ENCODE measurements at places on chromosomes 6 and 20.

- DNase-seq: no peak
Observed at GRCh38 chr6:94300424-94301144, 881.2 kb upstream of the EPHA7 start.

- no peak for DNase-seq
Observed at GRCh38 chr6:88248709-88249321, 82.7 kb upstream of the CNR1 start.

GRCh38 chr6:119137194-119138072 lies 59.0 kb upstream of the FAM184A start:
- DNase-seq: no peak

DNA sequence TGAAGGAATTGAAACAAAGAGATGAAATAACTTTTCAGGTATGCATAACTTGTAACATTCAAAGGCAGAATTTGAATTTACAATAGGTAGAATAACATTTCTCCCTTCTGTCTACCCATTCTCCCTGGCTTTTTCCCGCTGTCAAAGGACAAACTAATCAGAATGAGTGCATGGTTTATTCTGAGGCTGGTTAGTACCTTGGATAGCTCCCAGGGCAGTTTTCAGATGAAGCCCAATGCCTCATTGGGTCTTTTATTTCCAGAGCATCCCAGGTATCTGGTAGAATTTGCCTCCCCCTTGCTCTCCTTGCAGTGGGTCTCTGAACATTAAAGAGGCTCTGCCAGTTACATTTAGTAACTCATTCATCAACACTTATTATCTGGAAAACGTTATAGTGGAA lies 665.5 kb downstream of the BCKDHB start:
- DNase-seq: no peak

GRCh38 chr6:12297363-12298016 lies 7.3 kb downstream of the EDN1 start:
- no peak for DNase-seq

DNA sequence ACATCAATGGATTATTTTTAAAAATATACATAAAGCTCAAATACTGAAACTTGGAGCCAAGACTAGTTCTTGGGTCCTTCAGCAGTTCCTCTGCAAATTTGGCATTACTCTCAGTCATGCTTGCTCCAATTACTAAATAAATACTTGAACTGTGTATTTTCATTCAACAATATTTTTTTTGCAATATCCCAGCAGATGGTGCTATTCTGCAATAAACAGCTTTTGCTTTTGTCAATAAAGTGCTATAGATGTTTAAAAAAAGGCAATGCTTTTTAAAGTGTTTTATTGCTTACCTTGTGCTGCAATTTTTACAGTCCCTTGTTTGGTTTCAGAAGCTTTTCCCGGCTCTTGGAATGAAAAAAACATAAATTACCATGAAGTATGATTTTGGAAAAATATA lies 243.4 kb downstream of the TRDN start:
- DNase-seq: no peak

- DNase-seq: no peak
Observed at GRCh38 chr6:107144014-107144413, 28.7 kb upstream of the BEND3 start.

DNA sequence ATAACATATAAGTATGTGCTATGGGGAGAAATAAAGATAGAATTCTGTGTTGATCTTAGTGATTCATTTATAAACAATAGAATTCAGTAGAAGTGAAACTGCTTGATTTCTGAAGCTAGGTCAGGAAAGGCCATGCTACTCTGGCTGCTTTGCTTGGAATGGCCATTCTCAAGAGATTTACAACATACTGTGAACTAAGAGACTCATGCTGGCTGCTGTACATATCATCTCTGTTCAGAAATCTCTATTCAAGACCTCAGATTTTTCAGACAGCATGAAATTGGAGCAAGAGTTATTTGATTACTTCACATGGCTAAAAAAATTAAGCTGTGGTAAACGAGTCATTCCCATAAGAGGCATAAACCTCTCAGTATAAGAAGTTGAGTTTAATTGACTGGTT lies 662.6 kb downstream of the BCKDHB start:
- DNase-seq: no peak

DNA sequence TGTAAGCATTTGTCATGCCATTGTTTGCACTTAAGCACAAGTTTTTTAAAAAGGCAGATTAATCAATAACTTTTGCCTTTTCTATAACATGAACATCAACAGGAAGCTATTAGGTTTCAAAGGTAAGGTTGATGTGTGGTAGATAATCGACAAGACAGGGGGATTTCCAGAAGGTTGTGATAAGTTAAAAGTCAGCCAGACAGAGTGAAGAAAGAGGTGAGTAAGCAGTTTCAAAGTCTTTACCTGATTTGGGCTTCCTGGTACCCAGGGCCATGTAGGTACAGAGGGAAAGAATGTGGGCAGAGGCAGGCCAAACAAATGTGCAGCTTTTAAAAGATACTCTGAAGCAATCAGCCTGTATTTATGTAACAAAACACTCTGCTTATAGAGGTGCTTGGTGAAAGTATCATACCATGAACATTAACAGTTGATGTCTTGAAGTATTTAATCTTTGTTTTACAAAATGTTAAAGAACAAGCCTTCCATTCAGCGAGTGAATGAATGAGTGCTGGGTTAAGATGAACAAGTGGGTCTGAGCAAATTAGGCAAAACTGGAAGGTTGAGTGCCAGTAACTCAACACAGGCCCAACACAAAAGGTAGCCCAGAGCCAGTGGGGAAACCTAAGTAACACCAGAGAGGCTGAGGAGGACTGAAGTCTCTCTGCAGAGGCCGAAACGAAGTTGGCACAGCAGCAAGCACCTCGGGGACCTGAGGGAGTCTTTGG lies 60.2 kb downstream of the LRRC1 start:
- no peak for DNase-seq

- no peak for DNase-seq
Observed at GRCh38 chr20:34074101-34074760, 37.8 kb downstream of the EIF2S2 start.

DNA sequence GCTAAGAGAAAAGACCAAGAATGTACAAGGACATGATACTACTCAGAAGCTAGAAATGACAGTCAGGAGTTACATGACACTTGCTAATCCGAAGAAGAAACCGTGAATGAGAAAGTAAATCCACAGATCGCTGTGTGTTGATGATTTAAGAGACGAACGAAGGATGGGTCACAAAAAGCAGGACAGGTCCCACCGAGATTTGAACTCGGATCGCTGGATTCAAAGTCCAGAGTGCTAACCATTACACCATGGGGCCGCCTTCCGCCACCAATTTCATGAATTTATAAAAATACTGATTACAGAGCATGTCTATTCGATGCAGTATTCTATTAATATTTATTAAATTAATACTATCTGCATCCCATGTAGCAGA lies 54.0 kb upstream of the BTN3A2 start:
- peak; percentile 37 for DNase-seq

- no peak for DNase-seq
Observed at GRCh38 chr6:31663126-31663960, 1.5 kb downstream of the GPANK1 start.

DNA sequence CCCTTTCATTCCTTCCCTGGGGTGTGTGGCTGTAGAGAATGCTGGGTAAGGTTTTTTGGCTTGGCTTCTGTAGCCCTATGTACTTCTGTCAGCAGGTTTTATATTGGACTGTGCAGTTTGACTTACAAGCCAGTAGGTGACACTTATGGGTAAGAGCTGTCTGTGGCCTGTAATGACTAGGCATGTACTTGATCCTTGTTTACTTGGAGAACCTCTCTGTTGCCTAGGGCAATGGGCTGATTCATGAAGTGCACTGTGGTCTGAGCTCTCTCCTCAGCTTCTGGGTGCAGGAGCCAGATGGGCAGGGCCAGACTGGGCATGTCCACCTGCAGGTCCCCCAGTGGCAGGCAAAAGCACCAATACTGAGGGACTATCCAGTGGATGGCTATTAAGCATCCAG lies 544.6 kb downstream of the ADGRB3 start:
- no peak for DNase-seq

GRCh38 chr6:32192608-32193039 lies at the start of gene GPSM3:
TSS of gene GPSM3 (minus strand) at chr6:32192643. CDS start at chr6:32192513, 130 bp downstream.
- no peak for DNase-seq

GRCh38 chr6:148027201-148027600 lies 315.4 kb upstream of the SASH1 start:
- DNase-seq: no peak

DNA sequence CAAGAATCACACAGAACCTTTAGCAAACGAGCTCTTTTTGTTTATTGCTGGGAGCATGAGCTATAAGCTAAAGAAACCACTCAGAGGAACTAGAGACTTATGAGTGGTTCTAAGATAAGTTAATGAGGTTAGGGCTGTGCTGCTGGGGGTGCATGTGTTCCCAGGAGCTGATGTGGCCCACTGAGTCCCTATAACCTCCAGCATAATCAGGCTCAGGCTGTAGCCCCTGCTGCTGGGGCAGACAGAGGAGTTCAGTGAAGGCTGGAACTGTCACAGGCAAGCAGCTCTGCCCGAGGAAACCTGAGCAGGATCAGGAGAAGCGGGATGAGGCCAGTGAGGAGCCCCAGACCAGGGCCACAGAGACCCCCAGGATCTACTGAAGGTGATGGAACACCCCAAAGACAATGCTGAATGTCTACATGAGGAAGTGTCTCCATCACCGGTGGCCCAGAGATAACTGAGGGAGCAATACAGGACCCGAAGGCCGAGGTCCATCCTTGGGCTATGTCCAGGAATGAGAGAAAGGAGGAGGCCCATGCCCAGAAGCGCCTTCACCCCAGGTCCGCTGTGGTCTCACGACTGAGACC lies 17.3 kb downstream of the TUBB2B start:
- DNase-seq: no peak

GRCh38 chr20:33239418-33239817 lies 3.6 kb downstream of the BPIFA1 start:
- DNase-seq: no peak

- no peak for DNase-seq
Observed at GRCh38 chr20:25077610-25078169, 4.3 kb downstream of the VSX1 start.

DNA sequence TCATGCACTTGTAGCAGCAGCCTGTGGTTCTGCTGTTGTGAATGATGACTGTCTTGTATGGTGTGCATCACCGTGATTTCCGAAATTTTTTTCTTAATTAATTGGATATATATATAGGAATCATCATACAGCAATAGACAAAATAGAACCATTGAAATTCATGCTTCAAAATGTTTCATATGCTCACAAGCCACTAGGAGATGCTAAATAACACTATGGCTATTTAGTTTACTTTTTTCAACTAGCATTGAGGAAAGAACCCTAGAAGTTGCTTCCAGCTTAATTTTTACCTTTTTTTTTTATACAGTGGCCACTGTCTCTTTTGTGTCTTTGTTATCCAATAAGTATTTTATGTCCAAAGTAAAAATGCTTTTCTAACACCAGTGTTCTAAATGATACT lies 485.4 kb downstream of the CDKAL1 start:
- no peak for DNase-seq

GRCh38 chr20:5886788-5887187 lies 63.5 kb downstream of the TRMT6 start:
- DNase-seq: no peak

DNA sequence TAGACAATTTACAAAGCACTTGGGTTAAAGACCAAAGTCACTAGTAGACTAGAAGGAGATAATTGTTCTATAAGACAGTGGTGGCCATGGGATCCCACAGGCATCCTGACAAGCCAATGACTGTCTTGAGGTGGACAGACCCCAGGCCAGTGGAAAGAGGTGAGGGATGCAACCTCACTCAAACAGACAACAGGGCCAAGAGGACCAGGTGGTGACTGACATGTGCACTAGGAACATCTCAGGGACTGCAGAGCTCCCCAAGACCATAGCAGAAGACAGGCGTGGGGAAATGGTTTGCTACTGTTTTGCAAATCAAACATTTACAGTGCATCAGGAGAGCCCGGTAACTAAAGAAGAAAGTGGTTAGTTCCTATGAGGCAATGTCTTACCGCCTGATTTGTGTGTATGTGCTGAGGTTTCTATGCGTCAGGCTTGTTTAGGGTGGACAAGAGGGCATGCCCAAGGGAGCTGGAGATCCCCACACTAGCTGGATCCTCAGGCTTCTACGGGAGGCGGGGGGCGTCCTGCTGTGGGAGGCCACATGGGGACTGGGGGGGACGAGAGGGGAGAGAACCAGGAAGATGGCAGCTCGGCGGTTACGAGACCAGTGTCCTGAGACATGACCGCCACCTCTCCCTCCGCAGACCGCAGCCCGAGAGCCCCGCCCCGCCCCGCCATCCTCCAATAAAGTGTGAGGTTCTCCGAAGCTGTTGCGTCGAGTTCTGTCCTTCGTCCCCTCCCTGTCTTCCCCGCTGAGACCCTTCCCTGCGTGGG lies 623 bp upstream of the MRPS26 start:
- DNase-seq: peak; percentile 33

DNA sequence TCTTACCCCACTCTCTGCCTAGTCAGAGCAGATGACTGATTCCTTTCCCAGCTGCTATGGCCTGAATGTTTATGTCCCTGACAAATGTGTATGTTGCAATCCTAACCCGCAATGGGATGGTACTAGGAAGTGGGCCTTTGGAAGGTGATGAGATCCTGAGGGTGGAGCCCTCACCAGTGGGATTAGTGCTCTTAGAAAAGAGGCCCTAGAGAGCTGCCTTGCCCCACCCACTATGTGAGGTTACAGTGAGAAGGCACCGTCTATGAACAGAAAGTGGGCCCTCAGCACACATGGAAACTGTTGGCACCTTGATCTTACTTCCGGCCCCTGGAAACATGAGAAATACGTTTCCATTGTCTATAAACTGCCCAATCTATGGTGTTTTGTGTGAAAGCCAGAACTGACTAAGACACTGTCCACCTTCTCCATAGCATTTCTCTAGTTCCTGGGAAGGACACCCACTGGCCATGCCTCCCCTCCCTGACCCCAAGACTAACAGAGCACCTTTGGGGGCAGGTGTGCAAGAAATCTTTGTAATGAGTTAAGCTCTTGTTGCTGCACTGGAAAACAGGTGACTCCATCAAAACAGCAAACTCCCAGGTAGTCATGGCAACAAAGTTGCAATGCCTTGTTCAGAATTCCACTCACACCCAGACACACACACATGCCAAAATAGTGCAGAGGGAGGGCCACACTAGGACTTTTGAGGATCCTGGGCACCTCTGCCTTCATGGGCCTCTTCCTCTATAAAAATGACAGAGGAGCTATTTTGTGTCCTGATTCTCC lies 16.2 kb downstream of the GABRR2 start:
- no peak for DNase-seq

GRCh38 chr6:145689529-145689928 lies 45.8 kb downstream of the EPM2A start:
- no peak for DNase-seq

DNA sequence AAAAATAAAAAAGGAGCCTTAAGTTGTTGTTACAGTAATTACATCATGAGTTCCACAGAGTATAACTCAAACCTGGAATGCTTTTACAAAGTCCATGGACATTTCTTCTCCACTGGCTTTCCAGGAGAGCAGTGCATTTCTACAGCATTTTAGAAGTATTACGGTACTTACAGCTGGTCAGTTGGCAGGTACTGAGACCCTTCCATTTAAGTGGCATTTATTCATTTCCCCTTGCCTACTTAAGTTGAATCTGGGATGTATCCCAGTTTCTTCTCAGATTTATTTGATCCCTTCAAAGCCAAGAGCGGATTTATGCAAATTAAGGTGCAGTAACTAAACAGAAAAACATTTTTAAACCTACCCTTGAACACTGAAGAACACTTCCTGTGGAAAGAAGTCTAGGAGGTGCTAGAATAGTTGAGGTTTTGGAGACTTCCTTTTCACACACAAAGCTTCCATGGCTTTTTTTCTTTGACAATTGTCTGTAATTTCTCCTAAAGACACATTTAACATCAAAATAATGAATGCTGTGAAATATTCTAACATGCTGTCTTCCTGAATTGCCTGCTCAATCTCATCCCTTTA lies 3.4 kb downstream of the PRDM13 start:
- no peak for DNase-seq

- no peak for DNase-seq
Observed at GRCh38 chr20:52305858-52306257, 114.3 kb upstream of the ZFP64 start.

Measured in effector memory CD8-positive, alpha-beta T cell (primary cell).